NCI-H187 treated with DMSO at 0.1 percent for 48 hours (cell line): ENCODE measurements at places on chromosomes 13 and 19.

- no peak for DNase-seq
Observed at GRCh38 chr13:53048880-53049279, 20.3 kb downstream of the OLFM4 start.

DNA sequence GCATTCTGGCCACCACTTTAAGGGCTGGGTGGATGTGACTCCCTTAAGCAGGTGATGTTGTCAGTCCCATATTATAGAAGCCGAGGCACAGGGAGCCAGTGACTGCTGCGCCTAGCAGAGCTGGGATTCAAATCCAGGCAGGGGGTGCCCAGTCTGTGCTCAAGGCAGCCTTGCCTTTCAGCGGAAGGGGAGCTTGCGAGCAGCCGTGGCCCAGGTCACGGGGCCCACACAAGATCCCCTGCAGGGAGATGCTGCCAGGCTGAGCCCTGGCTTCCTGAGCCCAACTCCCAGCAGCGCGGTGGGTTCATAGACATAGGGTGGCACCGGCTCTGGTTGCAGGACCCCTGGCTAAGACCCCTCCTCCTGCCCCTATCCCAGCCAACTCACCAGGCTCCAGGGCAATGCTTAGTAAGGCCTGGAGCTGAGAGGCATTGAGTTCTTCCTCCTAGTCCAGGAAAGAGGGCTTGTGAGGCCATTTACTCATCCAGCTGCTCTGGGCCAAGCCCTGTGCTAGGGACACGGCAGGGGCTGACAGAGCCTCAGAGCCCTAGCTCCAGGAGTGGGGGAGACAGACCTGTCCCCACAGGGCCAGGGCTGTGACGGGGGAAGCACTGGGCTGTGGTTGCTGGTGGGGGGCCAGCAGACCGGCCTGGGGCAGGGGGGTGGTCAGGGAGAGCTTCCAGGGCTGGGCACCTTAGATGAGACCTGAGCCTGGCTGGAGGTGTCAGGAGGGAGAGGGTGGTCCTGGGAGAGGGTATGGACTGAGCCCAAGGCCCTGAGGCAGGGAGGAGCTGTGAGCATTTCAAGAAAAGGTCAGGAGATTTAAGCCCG lies 9.6 kb downstream of the CAPN12 start:
- DNase-seq = no peak

DNA sequence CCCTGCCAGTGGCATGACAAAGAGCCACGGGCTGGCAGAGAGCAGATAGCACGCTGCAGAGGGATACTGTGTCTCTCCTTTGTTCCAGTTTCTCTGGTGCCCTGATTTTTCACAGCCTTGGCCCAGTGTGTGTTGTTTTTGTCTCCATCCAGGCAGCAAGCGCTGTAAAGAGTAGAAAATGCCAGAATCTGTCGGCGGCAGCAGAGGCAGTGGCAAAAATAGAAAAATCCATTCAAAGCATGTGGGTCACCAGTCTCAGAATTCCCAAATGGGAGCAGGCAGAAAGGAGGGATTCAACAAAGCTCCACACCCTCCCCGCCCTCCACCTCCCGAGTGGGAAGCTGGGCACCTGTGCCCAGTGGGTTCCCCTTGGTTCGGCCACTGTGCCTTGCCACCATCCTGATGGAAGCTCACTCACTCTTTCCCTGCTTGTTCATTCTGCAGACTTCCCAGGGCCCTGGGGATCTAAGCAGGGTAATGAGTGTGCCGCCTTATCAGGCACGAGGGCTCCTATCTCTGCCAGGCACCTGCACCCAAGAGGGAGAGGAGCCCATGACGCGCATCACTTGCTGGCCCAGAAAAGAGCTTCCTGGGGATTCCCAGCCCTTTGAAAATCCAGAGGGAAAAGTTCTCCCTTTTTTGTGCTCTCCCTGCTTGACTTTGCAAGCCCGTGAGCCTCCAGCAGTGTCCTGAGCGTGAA lies 416.9 kb downstream of the IRS2 start:
- DNase-seq = no peak

- no peak for DNase-seq
Observed at GRCh38 chr19:13260883-13261653, 110.9 kb downstream of the IER2 start.

DNA sequence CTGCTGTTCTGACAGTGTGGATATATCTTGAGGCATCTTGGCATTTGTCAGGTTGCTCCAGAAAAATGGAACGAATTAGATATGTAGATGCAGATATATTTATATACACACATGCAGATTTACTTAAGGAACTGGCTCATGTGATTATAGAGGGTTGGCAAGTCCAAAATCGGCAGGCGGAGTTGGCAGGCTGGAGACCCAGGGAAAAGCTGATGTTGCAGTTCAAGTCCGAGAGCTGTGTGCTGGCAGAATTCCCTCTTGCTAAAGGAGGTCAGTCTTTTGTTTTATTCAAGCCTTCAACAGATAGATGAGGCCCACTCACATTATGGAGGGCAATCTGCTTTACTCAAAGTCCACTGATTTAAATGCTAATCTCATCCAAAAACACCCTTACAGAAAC lies 24.4 kb upstream of the CSNK1A1L start:
- no peak for DNase-seq

DNA sequence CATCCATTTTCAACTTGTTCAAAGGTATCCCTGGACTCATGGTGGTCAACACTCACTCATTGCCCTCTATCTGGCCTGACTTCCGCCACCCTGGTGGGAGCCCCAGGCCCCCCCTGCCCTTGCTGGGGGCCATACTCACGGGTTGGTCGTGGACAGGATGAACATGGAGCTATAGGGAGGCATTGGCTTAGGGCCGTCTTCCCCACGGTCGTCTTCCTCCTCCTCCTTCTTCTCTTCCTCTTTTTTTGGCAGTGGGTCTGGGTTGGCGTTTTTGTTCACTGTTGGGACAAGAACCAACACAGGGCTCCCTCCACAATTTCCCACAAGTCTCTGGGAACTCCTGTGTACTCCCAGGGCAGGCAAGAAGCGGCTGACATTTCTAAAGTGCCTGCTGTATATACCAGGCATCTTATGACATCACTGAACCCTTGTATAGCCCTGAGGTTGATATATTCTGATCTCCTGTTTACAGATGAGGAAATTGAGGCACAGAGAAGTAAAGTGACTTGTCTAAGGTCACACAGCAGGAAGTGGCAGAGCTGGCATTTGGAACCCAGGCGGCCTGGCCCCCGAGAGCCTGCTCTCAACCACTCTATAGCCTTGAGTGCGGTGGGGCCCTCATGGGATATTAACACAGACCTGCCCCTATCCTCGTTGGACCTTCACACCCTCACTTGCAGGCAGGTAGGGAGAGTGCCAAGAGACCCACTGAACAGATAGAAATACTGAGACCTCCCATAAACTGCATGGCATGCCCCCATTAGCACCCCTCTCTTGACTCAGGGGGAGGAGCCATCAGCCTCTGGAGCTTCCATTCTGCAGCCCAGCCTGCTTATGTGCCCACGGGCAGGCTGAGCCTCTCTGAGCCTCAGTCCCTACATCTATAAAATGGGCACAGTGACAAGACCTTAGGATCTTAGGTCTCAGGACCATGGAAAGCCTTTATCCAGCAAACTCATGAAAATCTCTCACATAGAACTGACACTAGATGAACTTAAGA lies 135.0 kb downstream of the IER2 start:
- DNase-seq = no peak
